Bone marrow (tissue), 2 donors: ENCODE measurements at places on chromosomes 4 and X.

- DNase-seq, result no peak
Measured at GRCh38 chr4:155495572-155496293, 119.0 kb upstream of the MAP9 start.

DNA sequence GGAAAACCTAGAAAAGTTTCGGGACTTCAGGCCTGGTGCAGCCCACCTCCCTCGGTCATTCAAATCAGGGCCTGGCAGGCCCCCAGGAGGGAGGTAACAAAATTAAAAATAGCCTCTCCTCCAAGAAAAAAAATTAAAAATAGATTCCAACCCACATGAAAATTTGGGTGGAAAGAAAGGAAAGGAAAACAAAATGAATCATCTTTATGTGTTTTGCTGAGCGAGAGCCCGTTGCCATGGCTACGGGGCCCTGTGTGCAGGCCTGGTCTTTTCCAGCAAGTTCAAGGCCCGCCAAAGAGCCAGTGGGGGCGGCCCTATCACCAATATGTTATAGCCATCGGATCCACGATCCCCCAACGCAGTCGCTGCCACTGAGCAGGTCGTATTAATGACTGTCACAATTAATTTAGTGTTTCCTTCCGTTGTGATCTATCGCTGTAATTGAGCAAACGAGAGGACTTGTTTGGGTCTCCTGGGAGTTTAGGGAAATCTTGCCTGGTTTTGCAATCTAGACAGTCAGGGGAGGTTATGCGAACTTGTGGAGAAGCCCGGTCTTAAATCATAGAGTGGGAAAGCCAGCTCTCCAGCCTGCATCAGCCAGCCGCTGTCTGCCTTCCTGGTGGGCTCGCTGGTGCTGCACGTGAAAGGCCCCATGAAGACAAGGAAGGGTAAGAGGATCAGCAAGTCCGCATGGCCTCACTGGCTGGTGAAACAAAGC is 452.4 kb downstream of the BCOR start:
- no peak for DNase-seq

DNA sequence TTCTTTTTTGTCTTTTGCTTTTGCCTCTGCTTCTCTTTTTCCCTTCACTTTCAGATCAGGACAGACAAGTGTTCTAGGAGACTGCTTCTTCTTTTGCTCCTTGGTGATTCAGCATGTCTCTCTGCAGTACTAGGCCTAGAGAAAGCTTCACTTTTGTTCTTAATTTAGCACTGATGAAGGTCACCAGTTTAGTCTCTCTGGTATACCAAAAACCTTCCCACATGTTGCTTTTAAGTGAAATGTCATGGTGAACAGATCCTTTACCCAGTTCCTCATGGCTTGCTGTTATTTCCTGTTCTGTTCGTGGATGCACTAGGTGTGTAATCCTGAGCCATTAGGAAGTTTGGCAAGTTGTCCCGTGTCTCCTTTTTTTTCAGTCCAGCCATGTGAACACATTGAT is 53.3 kb downstream of the NBDY start:
- no peak for DNase-seq

DNA sequence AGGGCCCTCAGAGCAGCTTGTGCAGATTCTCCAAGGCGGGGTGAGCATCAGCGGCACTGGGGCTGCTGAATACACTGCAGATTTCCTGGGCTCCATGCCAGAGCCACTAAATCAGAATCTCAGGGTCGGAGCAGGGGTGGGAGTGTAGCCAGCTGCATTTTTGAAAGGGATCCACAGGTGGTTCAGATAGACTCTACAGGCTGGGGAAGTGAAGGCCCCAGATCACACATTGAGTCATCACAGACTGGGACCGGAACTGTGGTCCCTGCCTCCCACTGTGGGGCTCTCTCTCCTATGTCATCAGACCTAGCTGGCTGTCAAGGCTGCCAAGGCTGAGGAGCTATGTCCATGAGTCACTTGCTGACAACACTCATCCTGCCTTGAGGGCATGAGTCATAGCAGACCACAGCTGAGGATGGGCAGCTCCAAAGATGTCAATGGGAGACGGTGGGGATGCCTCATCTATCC is 162.3 kb upstream of the MAMLD1 start:
- peak; percentile 10 for DNase-seq

DNA sequence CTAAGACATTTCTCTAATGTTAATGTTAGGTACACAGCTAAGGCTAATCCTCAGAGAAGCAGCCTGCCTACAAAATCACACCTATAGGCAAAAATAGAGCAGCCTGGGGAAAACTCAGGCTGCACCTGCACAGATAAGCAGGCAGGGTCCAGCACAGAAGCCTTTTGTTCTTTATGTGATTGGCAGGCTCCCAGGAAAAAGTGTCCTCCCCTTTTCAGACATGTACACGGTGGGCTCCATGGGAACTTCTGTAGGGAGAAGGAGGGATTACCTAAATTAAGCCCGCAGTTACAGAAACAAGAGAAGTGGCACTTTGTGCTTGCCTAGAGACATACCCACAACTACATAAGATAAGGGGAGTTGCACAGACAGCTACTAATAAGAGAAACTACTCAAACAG is 4.0 kb upstream of the HSPA4L start:
- no peak for DNase-seq

- DNase-seq, result no peak
Measured at GRCh38 chr4:91322961-91323360, 980.8 kb upstream of the GRID2 start.

- DNase-seq, result no peak
Measured at GRCh38 chr4:66340286-66340893, 670.1 kb upstream of the EPHA5 start.

DNA sequence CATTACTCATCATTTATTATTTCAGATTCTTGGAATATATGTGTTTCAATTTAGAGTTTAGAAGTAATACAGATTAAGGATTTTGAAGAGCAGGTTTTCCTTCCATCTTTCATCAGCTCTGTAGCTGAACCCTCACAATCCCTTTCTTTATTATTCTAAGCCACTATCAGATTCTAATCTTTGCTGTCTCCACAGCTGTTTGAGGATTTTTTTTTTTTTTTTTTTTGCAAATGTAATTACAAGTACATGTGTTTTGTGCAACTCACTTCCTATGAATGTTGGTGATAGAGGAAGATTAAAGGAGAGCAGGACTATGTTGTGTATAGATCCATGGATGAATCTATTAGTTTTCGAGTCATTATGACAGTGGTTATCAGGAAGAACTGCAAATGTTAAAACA is 87.4 kb upstream of the TENM3 start:
- no peak for DNase-seq

DNA sequence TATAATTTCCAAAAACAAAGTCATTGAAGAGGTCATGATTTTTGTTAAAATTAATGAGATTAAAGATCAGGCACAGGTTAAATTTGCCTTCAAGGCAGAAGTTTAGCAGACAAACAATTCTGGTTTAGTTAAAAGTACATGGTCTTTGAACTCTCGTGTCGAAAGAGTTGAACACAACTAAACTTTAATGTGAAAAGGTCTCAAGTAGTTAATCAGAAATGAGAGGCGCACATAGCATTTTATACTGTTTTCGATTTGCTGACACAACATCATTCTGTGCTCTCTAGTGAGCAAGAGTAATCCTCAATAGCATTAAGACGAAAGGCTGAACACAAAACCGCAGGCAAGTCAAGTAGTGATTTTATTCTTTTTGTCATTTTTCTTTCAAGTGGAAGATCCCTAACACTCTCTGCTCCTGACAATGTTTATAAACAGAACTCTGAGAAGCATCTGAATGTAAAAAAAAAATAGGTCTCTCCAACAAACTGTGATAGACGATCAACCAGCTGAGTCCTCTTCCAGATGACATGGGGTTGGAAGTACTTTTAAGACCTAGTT is 49.8 kb downstream of the SH3RF1 start:
- DNase-seq, result no peak

DNA sequence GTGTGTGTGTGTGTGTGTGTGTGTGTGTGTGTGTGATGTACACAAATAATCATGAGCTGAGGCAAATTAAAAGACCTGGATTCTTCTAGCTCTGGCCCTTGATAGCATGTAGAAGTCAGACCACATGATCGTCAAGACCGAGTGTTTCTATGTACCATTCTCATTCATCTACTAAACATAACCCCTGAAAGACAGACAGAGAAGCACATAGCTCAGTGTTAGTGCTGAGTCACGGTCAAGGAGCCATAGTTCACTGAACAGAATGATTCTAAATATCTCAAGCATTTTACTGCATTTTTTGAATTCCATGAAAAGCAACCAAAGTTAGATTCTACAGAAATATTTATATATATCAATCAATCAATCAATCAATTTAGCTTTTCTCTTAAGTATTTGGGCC is 412.3 kb upstream of the CXorf51A start:
- DNase-seq, result no peak

- DNase-seq, result no peak
Measured at GRCh38 chr4:87982446-87983010, 7.0 kb downstream of the SPP1 start.

- no peak for DNase-seq
Measured at GRCh38 chrX:150984169-150984824, 1.2 kb downstream of the HMGB3 start.
